ENCODE measurements at places on chromosomes 5 and 9.

GRCh38 chr5:82147860-82148573, 130.1 kb downstream of the RPS23 start:
- DNase-seq: no peak

- peak; percentile 18 for DNase-seq
Measured at GRCh38 chr5:180315762-180316212, 23.9 kb upstream of the MAPK9 start.

DNA sequence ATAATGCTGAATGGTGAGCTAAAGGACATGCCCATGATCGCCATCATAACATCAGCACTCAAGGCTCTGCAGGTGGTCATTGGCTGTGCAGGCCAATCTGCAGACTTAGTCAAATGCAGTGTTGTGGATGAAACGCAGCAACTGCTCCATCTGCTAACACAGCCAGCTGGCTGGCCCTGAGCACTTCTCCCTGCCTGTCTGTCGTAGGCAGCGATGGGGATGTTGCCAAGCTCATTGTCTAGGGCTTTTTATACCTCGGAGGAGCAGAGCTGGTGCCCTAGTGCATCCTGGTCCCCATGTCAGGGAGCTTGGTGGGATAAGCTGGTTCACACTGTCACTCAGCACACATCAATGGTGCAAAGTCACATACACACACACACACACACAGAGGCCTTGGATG, 189.4 kb downstream of the TENT4A start:
- DNase-seq: no peak

DNA sequence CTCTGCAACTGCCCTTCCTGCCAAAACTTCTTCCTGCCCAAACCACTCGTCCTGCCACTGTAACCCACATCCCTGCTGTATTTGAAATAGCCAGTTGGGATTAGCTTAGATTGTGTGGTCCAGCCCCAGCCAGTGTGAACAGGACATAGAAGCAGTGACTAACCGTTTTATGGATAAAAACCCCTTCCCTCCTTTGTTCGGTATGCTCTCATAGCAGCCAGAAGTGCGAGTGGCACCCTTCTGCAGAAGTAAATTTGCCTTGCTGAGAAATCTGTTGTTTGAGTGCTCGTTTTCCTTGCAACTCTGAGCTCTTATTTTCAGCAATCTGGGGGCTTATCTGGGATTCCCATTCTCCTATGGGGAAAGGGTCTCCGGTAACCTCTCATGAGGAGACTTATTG, 470.0 kb downstream of the PRDM9 start:
- DNase-seq: no peak

GRCh38 chr5:9619331-9620092, 10.6 kb downstream of the TAS2R1 start:
- DNase-seq: no peak

DNA sequence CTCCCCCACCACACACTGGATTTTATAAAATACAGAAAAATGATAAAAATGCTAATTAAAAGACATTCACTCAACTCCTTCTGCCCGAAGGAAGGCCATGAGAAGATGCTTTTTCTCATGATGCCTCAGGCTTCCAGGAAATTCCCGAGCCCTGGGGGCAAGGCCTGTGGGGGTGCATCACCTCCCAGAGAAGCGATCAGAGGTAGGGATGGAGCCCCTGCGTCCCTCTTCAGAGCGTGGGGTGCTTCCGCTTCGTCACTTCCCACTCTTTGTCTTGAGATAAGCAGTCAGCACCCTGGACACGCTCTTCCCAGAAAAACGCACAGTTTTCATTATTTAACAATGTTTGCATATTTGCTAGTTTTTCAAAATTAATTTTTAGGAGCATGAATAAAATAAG, 33.3 kb upstream of the SH3PXD2B start:
- DNase-seq: no peak

DNA sequence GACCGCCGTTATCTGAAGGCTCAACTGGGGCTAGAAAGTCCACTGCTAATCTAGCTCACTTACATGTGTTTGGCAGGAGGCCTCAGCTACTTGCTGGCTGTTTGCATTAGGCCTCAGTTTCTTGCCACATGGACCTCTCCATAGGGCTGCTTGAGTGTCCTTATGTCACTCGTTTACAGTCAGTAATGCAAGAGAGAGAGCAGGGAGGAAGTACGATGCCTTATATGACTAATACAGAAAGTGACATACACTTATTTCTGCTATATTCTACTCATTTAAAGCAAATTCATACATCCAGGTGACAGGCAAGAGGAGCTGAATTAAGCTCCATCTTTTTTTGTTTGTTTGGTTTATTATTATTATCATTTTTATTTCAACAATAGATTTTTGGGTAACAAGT, 179.6 kb downstream of the LURAP1L start:
- DNase-seq: no peak

GRCh38 chr5:147310059-147310704, 75.4 kb downstream of the STK32A start:
- peak; percentile 64 for DNase-seq

GRCh38 chr5:102866237-102866600, 111.1 kb downstream of the PAM start:
- DNase-seq: no peak

- DNase-seq: no peak
Measured at GRCh38 chr5:133698259-133698554, 85.9 kb upstream of the FSTL4 start.

- no peak for DNase-seq
Measured at GRCh38 chr5:142316051-142316450, 8.8 kb downstream of the SPRY4 start.

DNA sequence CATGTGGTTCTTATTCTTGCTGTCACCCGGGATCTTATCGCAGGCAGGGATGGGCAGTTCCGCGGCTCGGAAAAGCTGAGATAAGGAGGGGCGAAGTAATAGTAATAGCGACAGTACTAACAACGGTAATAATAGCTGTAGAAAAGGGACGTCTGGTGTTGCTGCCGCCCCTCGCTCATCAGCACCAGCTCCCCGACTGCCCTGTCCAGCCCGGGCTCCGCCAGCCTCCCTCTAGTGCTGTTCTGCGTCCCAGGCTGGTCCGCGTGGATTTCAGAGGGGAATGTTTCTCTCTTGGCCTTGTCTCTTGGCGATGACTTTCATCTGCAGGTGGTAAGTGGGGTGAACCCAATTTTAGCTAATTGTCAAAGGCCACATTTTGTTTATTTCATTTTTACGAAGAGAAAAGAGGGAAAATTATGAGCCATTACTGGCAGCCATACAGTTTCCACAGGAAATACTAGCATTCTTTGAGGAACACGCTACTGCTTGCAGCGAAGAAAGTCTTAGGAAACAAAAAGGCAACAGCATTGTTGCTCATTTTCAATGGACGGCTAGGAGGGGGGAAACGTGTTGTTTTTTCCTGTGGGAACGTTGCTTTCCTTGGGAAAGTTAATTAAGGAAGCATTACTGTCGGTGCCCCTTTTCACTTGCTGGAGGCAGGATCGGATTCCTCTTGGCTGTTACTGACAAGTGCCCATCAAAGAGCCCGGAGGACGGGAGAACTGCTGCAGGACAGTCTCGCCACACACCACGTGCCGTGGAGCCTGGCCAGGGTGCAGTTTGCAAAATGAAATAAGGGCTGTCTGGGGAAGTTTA, 762 bp downstream of the SNCAIP start:
- DNase-seq: no peak

GRCh38 chr5:38547257-38547656, 9.2 kb downstream of the LIFR start:
- DNase-seq: no peak

DNA sequence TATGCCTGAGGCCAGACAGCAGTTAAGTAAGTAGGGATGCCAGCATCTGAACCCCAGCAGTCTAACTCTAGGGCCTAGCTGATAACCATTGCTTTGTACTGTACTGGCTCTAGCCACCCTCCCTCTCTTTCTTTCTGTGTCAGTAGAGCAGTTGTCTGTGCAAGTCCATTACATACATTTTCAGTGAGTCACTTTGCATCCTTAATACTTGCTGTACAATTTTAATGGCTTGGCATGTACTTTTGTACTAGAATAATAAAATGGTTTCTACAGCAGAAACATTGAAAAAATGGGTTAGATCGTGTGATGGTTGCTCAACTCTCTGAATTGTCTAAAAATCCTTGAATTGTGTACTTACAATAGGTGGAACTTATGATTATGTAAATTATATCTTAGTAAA, 1.5 kb upstream of the TTC39B start:
- no peak for DNase-seq

DNA sequence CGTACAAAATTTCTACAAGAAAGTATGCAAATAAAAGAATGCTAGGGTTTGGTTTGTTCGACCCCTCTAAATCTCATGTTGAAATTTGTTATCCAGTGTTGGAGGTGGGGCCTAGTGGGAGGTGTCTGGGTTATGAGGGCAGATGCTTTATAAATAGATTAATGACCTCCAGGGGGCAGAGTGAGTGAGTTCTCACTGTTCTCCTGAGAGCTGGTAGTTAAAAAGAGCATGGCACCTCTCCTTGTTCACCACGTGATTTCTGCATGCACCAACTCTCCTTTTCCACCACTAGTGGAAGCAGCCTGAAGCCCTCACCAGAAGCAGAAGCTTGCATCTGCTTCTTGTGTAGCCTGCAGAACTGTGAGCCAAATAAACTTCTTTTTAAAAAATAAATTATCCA, 50.4 kb upstream of the FAM170A start:
- DNase-seq: no peak

- no peak for DNase-seq
Measured at GRCh38 chr9:98171176-98171925, 21.1 kb downstream of the CORO2A start.

DNA sequence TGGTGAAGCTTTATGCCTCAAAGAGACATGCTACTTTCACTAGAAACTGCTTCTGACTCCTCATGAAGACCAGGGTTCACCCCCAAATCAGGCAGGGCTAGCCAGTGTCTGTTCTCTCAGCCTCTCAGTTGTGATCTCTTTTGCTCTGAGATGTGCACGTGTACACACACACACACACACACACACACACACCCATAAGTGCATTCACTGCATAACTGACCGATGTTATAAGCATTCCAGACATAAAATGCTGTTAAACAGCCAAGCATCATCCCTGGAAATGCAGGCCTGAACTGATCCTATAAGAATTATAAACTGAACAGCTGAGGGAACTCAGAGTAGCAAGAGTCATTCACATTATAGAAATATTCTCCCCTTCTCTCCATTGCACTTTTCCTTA, 85.0 kb downstream of the FSTL4 start:
- no peak for DNase-seq

GRCh38 chr9:110293248-110293647, 36.9 kb upstream of the TXN start:
- DNase-seq: no peak

DNA sequence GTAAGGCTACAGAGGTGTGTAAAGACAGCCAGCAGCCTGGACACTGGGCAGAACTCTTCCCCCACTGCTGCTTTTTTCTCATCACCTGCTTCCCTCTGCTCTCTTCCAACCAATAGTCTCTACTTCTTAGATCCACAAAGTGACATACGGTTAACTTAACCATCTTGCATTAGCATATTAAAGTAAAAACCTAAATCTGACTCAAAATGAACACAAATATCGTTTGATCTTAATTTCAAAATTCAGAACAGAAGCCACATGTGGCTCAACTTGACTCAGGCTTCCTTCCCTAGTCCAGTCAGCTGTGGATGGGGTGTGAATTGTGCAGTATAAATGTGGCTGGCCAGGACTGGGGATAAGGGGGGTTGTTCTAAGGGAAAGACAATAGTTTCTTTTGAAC, 114.3 kb downstream of the STARD4 start:
- no peak for DNase-seq

DNA sequence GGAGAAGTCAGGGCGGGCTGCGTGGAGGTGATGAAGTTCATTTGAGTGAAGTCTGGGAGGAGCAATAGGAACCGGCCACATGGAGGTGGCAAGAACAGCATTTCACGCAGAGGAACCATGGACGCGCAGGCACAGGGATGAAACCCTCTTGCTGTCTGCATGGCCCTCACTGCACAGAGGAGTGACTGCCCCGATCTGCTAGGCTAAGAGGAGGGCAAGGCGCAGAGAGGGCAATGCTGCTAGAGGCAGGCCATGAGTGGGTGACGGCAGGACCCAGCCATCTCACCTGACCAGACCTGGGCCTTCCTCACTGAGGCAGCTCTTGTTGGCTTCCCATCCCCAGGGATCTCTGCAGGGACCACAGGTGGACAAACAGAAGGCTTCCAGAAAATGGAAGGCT, 90.3 kb downstream of the BARX1 start:
- DNase-seq: no peak

DNA sequence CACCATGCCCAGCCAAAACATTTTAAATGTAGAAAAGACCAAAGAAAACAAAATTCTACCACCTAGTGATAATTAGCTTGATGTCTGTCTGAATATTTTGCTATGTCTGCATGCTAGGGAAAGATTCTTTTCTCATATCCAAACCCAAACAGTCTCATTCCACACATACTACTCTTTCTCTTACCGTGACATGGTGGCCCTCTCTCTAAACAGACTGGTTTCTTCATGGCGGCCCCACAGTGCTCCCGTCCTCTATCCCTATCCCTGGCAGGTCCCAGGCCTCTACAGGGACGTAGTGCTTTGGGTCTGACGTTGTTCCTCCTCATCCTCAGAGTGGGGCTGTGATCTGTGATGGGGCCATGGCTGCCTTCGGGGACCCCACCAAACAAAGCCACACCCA, 8.1 kb downstream of the CORO2A start:
- DNase-seq: no peak

DNA sequence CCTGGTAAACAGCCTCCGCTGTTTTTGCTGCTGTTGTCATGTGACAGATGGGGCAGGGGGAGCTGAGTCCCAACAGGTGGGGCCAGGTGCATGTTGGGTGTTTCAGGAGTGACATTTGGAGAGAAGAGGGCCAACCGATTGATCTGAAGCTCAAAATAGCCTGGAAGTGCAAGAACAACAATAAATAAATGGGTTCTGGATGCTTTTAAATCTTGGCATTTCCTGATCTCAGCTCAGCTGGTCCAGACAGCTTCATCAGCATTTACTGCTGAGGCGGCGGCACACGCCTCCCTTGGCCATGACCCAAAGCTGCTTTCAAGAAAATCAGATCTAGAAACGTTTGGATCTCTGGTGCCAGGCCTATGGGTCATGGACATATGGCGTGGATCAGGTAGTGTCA, 70.5 kb downstream of the PPARGC1B start:
- DNase-seq: no peak

- DNase-seq: peak; percentile 48
Measured at GRCh38 chr9:114205171-114206015, 50.1 kb downstream of the COL27A1 start.

Data from hypothalamus (tissue), 51 donors.